ENCODE measurements at places on chromosomes 7 and 10. TPM values are rescaled to one million over a fixed set of nuclear protein-coding genes. Genes with fewer than 3 reads are reported as not detected.

The ADAMTS14 gene
- total RNA-seq = 0.25 TPM

The LRIT1 gene
- total RNA-seq = not detected

GRCh38 chr10:77898323-77899079 is 28.1 kb downstream of the DLG5 start:
- DNase-seq = no peak

DNA sequence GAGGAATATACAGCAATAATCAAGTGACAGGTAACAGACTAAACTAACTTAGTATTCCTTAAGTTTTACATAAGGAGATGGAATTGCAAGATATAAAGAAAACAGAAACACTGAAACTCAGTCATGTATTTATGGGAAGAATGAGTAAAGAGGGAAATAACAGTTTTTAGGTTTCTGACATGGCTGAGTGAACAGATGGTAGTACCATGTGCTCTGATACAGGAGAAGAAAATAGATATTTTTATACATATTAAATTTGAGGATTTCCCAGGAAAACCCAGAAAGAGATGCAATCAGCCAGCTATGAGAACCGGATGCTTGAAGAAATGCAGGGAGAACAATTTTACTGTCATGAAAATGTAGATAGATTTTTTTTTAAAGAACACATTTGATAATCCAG is 669.5 kb upstream of the GRM3 start:
- DNase-seq = no peak

GRCh38 chr7:73969991-73970390 is 58.0 kb upstream of the ELN start:
- DNase-seq = no peak

DNA sequence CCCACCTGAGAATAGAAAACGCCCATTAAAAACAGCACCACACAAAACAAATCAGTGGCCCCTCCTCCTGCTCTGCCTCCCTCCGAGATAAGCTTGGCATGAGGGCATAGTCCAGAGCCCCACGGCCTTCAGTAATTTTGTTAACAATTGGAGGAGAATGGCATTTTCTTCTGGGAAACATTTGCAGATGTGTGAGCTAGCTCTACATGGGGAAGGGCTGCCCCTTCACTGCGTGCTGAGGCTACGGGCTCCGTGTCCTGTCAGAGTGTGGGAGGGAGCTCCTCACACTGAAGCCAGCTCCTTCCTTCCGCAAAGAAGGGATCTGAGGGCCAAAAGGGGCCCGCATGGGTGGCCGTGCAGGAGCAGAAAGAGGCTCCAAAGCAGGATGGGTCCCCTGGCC is 15.2 kb downstream of the GRK5 start:
- DNase-seq = no peak

- DNase-seq = no peak
These were observed 20.6 kb downstream of the VTI1A start for GRCh38 chr10:112467541-112468075.

DNA sequence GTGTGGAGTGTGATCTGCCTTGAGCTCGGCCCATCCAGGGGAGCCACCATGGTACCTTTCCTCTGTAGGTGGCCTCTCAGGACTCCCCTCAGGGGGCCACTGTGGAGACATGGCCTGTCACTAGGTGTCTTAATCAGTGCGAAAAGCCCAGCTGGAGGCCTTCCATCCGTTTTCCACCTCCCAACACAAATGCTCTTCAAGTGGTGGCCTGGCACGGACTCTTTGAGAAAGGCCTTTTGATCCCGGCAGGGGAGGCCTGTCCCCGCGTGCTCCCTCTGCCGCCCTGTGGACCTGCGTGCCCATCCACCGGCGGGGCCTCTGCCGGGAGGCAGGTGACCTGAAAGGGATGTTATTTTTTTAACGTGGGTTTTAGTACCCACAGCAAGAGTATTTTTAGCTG is 149.5 kb downstream of the RGS10 start:
- no peak for DNase-seq

DNA sequence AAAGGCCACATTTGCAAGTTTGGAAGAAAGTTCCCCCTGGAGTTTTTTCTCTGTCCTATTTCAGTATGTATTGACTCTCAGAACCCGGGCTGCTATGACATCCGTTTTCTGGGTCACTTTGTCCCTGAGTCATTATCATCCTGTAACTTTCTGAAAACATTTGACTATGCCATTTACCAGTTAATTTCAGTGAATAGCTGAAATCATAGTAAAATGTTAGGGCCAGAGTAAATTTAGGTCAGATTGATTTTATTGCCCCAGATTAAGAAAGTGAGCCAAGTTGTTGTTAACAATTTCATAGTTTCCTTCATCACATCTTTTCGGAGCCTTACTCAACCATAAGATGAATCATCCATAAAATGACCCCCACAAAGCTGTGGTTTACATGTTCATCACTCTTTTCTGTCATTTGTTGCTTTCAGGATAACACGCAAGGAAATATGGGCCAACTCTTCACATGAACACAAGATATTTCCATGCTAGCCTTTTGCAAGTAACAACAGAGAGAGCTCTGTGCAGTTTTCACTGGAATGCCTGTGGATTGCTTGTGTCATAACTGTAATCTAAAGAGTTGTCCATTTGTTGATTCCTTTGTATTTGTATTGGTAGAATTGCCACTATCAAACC is 3.9 kb upstream of the MACC1 start:
- DNase-seq = no peak

DNA sequence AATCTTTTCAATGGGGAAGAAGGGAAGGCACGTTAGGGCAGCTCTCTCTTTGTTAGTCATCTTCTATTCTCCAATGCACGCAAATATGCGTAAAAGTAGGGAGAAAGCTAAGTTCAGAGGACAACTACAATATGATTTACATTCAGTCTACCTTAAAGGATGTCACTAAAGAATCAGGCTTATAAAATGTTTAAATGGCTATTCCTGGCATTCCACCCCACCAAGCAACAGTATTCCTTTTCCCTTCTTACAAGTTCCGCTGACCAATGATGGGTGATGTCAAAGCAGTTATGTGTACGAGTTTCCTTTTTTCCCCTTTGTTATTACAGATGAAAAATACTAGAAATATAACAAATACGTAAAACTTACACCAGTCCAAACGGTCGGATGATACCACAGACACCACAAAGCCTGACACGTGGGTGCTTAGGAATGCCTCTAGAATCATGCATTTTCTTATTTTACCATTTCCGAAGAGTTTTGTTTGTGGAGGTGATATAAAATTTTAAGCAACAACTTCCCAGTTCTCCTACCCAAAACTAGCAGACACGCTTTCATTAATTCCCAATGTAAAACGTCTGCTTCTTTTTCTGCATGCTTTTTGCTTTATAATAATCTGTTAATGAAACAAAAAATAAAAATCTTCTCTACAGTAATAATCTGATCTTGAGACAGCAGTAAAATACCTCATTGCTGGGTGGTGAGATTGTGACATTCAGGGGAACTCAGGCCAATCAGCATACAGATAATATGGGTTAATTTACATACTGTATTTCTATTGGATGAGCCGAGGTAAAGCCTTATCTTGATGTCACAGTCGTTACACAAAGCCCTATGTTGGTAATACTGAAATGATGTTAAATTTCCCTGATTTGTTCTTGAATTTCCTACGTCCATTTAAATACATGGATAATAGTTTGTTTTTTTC is 708 bp upstream of the GPR85 start:
- DNase-seq = no peak

DNA sequence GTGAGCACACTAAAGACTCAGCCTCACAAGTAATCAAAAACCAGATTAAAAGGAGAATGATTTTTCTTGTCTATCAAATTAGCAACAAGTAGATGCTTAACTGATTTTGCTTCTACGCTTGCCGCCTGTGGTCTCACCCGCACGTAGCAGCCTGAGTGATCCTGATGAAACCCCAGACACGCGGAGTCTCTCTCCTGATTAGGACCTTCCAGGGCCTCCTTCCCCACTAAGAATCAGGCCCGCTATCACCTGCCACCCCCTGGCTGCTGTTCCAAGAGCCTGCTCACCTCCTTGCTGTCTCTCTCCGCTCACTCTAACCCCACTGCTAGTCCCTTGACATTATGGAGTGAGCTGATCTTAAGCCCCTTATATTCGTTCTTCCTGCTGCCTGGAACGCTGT is 325.9 kb upstream of the NRP1 start:
- no peak for DNase-seq

DNA sequence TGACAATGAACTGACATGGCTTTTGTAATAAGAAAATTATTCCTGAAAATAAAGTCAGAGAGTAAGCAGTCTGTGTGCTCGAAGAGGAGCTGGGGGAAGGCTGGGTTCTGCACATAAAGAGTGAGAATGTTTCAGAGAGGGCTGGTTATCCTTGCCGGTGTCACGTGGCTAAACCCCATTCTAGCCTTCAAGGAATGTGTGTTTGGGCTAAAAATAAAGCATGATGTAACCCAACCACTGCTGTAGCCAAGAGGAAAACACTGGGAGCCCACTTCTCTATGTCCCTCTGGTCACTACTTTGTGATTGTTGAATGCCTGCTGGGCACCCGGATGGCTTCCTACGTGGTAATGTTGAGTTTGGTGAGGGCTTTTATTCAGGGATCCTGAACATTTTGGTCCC is 23.5 kb downstream of the WDFY4 start:
- no peak for DNase-seq

DNA sequence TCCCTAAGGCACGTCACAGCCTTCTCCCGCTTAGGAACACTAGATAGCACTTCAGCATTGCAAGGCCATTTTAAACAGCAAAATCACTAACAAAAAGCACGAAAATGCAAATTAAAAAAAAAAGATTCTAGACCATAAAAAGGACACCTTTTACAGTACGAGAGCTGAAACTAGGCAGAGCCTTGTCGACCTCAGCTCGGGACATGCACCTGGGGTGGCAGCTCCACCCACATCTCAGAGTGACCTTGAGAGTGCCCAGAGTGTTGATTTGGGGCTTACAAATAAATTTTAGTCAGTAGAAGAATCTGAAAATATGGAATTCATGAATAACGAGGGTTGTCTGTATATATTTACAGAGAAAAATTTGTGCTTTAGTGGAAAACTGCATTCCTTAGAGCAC is 1.1 kb downstream of the MRPS24 start:
- DNase-seq = no peak

DNA sequence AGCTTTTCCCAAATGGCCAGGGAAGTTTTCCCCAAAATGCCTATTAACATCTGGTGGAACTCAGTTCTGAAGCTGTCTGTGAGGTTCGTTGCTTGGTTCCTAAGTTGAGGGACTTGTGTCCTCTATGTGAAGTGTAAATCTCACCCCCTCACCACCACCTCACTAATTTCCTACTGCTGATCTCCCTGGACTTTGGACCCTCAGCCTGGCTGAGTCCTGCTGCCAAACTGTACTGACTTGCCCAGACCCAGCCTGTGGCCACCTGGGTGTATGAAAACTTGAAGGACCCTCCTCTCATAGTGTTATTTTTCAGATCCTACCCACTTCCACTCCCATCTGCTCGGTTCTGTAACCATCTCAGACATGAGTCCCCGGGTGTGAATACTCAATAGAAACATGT is 94.9 kb downstream of the MET start:
- DNase-seq = no peak

GRCh38 chr10:80122746-80123145 is 9.8 kb upstream of the PLAC9 start:
- DNase-seq = no peak

DNA sequence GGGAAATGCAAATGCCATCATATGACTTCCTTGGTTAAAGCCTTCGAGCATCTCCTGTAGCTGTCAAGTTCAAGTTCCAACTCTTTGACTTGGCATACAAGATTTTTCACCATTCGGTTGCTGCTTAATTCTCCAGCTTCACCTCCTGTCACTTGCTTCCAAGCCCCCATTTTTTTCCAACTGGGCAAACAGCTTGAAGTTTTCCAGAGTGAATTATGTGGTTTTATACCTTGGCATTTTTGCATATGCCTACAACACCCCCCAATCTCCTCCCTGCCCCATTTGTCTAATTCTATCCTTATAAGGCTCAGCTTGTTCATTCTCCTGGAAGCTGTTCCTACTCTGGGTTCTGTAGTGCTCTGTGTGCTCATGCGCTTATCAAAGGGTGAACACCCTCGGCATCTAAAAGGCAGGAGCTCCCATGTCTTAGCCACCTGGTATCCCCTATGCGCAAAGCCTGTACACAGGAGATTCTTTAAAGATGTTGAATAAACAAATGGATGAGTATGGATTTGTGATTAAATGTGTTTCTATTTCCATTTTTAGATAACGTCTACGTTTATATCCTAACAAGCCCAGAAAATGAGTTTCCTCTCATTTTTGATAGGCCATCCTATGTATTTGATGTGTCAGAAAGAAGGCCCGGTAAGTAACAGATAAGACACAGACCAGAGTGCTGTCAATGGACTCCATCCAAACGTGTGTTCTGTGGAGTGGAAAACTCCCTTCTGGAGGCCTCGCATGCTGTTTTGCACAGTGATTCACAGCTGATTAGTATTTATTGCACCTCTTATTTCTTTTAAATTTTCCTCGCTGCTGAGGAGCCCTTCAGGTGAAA is 52.5 kb downstream of the CDHR3 start:
- DNase-seq = no peak

DNA sequence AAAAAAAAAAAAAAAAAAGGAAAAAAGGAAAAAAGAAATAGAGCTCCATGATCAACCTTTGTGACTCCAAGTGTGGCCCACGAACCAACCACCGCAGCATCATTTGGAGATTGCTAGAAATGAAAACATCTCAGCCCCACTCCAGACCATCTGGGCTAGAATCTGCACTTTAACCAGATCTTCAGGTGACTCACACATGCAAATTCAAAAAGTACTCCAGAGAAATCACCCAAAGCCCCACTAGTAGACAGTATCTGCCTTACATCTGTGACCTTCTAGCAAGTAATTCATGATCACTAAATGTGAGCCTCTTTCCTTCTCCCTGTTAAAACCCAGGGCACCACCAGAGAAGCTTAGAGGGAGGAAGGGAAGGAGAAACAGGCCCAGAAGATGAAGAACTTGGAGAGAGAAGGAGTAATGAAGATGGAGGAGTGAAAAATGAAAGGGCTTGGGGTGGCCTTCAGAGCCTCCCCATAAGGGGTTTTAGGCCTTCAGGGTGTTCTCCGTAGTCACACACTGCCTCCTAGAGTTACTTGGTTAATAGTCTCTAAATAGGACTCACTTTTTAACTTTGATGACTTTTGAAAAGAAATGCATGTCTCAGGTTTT is 94.0 kb downstream of the SLC37A3 start:
- peak; percentile 55 for DNase-seq

Measured in activated CD8-positive, alpha-beta T cell treated with anti-CD3 and anti-CD28 coated beads for 36 hours (primary cell).